ENCODE measurements at places on chromosomes 3 and 15.
A peak's percentile ranks its signal among the peaks of the same experiment; 100 is the strongest.

GRCh38 chr3:5187156-5187919 is at the start of gene EDEM1:
EDEM1 (plus strand) TSS chr3:5187707; CDS start chr3:5187806, 99 bp downstream.
- peak; percentile 92 for DNase-seq

GRCh38 chr3:45365060-45365459 is 23.3 kb upstream of the LARS2 start:
- no peak for DNase-seq

- no peak for DNase-seq
Measured at GRCh38 chr3:181855825-181856224, 144.1 kb downstream of the SOX2 start.

- no peak for DNase-seq
Measured at GRCh38 chr15:57228395-57228794, 147.9 kb upstream of the CGNL1 start.

DNA sequence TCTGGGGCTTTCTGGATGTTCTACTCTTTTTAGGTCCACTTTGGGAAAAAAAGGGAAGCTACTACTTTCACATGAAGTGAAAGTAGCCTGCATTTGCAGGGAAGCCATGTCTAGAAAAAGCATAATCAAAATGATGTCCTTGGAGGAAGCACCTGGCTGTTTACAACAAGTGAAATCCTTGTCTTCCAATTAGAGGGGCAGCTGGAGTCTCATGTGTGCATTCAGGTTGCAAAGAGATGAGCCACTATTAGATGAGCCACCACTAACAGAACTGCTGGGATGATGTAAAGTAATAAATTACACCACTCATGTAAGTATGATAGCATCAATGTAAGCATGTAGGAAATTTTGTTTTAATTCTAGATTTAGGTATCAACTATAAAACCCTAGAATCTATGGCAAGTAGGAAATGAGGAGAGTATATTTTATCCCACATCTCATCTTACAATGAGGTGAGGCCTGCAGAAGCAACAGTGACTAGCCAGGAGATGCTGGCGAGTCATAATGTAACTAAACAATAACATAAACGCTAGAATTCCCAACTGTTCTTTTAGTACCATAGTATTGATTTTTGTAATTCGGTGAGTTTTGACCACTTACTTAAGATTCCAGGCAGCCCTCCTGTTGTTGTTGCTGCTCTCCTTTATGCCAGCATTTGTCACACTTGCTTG is 75.9 kb downstream of the TMEM108 start:
- no peak for DNase-seq

DNA sequence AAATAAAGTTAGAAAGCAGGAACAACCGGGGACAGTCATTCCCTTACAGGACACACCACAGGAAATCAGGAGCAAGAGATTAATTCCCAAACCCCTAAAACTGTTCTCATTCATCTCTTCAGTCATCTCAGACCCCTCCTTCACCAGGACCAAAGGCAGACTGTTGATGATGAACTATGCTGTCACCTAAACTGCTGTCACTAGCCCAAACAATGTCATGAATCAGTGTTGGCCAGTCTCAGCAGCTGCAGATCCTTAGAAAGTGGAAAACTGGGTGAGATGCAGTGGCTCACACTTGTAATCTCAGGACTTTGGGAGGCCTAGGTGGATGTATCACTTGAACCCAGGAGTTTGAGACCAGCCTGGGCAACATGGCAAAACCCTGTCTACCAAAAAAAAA is 909.6 kb downstream of the ROBO1 start:
- DNase-seq = no peak

- DNase-seq = no peak
Measured at GRCh38 chr3:68931406-68932149, 769 bp downstream of the TAFA4 start.

DNA sequence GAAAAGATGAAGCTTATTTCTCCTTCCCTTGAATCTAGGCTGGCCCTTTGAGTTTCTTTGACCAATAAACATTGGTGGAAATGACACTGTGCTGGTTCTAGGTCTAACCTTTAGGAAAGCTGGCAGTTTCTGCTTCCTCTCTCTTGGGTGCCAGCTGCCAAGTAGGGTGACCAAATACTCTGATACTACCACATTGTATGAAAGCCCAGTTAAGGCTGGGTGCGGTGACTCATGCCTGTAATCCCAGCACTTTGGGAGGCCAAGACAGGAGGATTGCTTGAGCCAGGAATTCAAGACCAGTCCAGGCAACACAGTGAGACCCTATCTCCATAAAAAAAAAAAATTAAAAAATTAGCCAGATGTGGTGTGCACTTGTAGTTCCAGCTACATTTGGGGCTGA is 320.7 kb downstream of the ZNF621 start:
- no peak for DNase-seq

DNA sequence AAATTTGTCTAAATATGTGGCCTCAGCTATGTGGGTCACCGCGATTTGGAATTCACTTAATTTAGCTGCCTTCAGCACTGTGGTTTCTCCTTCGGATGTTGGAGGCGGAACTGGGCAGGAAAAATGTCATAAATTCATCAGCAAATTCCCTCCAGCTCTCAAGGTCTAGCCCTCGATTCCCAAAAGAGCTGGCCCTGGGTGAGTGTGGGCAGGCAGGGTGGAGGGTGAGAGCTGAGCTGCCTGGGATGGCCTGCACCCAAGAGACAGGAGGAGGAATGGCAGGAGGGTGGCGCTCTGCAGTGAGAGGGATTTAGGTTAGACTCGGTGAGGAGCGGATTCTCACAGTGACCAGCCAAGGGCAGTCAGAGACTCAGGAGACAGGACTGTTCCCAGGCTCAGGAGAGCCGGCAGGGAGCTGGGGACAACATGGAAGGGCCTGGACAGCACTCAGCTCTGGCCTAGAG is 57.1 kb downstream of the FEM1B start:
- no peak for DNase-seq

GRCh38 chr3:183796372-183796771 is 29.0 kb downstream of the MAP6D1 start:
- no peak for DNase-seq

All from stimulated activated CD4-positive, alpha-beta T cell treated with anti-CD3 and anti-CD28 coated beads, Interleukin-4, amount 100 ng/mL, for 24 hours (primary cell).